ENCODE measurements at places on chromosomes 5 and 9.

GRCh38 chr9:74775396-74775795, 112.3 kb downstream of the TRPM6 start:
- DNase-seq: no peak

DNA sequence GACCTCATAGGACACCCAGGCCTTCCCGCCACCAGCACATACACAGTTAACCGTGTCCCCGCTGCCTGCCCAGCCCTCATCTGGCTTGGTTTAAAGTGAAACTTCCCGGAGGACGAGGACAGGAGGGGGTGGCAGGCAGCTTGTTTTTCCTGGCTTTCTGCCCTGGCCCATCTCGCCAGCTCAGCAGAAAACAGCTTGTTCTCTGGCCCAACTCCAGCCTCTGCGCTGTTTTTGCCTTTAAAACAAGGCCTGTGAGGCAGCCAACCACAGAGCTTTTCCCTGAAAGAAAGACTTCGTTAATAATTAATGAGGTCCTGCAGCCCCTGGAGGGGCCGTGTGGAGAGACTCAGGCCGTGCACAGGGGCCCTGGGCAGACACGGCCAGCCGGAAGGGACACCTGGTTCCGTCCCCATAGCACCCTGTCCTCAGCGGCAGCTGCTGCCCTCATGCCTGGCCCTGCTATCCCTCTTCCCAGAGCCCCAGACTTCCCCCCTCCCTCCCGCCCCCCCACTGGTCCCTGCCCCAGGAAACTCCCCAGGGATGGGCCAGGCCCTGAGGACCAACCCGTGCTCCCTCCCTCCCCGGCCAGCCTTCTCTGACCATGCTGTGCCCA, 108.7 kb downstream of the RXRA start:
- DNase-seq: no peak

- no peak for DNase-seq
These were observed 220.0 kb downstream of the SLC12A2 start for GRCh38 chr5:128303593-128303992.

- DNase-seq: no peak
These were observed 52.6 kb downstream of the SRFBP1 start for GRCh38 chr5:122014236-122014935.

- no peak for DNase-seq
These were observed 201 bp downstream of the DOLK start for GRCh38 chr9:128947277-128947526.

GRCh38 chr5:81425569-81425968, 31.6 kb upstream of the ACOT12 start:
- DNase-seq: no peak

DNA sequence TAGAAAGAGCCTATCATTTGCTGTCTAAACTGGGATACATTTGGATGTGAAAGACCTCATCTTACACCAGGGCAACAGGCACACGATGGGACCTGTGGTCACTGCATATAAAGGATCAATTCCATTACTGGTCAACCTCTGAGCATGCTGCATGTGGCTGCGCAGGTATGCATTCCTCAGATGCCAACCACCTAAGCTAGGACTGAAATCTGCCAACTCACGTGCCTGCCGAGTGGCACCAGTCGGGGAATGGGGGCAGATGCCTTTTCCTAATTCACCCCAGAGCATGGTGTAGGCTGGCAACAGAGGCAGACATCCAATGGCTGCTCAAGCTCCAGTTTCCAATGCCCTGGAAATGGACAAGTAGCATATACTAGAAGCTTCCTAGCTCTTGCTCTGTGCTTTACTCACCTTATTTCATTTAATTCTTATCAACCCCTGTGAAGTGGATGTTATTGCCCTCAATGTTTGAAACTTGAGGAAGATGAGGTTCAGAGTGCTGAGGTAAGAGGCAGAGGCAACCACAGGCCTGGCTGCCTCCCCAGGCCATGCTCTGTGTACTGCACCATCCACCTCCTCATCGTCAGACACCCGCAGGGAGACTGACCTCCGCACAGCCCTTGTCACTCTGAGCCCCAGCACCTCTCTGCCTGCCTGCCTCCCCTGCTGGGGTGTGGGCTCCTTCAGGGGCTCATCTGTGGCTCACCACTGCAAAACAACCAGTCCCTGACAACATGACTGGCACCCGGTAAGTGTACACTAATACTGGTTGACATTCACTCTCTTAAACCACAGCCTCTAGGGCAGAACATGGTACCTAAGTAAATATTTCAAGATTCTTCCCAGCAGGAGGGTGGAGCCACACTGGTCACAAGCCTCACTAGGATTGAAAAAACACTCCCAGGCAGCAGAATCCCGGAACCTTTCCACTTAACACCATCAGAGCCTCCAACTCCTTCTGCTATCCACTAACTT, 228.5 kb downstream of the CRB2 start:
- no peak for DNase-seq

GRCh38 chr9:4499917-4500316, 9.6 kb downstream of the SLC1A1 start:
- DNase-seq: no peak

DNA sequence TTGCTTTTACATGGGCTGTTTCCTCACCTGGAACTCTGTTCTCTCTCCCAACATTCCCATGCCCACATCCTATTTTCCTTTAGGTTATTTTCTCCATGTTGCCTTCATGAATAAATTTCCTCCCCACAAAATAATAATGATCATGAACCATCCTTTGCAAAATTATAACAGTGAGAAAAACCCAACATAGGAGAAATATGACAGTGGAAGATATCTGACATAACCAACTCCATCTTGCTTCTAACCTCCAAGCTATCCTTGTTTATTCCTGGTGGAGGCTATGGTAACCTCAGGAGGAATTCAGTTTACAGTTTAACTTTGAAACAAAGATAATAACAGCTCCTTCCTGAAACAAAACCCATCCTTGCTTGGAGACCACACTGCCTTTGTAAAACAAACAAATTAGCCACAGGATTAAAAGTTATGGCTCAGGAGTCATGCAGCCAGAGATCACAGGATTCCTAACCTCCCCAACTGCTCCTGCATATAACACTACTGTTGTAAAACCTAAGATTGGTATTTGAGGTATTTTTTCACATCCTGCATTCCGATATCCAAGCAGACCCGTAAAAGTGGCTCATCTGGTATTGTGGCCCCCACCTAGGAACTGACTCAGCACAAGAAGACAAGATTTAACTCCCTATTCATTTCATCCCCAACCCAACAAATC, 212.4 kb downstream of the TRIM32 start:
- DNase-seq: no peak

DNA sequence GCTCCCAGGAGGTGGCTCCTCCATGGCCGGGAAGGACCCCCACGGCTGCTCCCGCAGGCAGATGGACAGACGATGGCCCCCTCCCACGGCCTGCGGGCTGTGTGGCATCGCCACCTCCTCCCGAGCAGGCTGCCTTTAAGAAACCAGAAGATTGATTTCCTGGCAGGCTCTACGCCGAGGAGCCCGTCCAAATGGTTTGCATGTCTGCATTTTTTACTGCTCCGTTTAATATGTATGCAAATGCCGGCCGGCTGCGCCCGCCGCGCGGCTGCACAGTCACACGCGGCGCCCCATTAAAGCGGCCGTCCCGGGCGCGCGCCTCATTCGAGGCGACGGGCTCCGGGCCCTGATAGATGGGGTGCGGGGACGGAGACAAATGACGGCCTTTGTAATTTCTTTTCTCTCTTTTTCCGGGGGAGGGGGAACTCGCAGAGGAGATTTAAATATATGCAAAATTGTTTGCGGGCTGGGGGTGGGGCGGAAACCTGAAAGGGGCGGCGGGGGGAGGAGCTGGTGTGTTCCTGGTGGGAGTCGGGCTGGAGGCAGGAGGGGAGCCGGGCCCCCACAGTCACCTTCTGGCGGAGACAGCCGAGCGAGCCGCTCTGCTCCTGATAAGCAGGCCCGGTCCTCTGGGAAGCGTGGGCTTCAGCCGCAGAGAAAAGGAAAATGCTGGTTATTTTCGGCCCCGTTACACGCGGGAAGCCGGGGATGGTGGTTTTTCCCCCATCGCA, 158.7 kb upstream of the IER5L start:
- no peak for DNase-seq

DNA sequence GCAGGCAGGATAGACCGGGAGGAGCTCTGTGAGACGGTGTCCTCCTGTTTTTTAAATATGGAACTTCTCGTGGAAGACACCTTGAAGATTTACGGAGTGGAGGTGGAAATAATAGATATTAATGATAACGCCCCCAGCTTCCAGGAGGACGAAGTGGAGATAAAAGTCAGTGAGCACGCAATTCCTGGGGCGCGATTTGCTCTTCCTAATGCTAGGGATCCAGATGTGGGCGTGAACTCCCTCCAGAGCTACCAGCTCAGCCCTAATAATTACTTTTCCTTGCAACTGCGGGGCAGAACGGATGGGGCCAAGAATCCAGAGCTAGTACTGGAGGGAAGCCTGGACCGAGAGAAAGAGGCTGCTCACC, 621 bp downstream of the PCDHGA11 start:
- no peak for DNase-seq

- no peak for DNase-seq
These were observed 129.0 kb downstream of the TAF11L14 start for GRCh38 chr5:17763301-17763700.

GRCh38 chr9:123998970-123999621, 12.5 kb upstream of the LHX2 start:
- DNase-seq: no peak

DNA sequence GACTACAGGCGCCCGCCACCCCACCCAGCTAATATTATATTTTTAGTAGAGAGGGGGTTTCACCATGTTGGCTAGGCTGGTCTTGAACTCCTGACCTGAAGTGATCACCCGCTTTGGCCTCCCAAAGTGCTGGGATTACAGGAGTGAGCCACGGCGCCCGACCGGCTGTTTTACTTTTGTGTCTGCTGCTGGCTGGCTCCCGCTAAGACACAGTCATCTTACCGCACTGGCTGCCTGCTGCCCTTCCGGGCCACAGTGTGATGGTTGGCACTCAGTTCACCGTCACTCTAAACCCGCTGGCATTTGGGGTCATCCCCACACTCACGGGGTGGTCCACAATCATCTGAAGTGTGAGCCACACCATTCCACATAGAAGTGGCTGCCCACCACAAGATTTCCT, 93.7 kb downstream of the WDR41 start:
- no peak for DNase-seq

GRCh38 chr5:67971223-67971830, 244.2 kb upstream of the PIK3R1 start:
- no peak for DNase-seq

GRCh38 chr9:136513191-136513590, 30.4 kb upstream of the SEC16A start:
- no peak for DNase-seq

DNA sequence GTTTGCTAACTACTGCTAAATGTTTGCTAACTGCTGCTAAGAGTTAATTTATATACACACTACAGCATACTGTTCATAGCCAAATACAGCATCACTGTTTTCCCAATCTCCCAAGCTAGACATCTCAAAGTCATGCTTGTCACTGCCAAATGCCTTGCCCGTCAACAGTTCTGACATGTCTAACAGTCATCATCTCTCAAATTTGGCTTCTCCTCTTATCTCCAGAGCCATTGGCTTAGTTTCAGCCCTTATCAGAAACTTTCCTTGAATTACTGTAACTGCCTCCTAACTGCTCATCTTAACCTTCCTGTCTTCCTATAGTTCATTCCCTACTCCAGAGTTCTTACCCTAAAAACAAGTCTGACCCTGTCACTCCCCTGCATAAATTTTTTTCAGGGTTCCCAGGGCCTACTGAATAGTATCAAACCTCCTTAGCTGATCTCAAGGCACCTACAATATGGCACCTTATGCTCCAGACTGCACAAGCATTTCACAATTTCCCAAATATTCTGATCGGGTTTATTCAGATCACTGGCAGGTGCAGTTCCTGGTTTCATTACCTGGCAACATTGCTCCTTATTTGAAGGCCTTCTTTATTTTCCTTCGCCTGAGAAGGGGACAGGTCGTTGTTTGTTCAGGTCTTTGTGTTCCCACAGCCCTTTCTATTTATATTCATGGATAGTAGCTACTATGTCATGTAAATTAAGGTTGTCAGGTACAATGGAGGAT, 55.9 kb upstream of the ANKRD55 start:
- no peak for DNase-seq

- no peak for DNase-seq
These were observed 611.1 kb downstream of the HTR1A start for GRCh38 chr5:63351164-63351563.

DNA sequence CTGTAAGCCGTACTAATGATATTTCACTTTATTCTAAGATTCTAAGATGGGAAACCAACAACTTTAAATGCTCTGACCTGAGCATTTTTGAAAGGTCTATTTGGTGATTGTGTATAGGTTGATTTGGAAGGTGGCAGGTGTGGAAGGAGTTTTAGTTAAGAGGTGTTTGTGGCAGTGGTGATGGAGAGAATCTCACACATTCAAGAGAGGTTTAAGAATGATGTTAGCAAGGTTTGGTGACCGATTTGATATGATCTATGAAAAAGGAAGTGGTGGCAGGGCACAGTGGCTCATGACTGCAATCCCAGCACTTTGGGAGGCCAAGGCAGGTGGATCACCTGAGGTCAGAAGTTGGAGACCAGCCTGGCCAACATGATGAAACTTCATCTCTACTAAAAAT, 319.2 kb upstream of the CD180 start:
- no peak for DNase-seq

Data from stimulated activated CD8-positive, alpha-beta memory T cell treated with anti-CD3 and anti-CD28 coated beads, Interleukin-4, amount 100 ng/mL, for 1 hour (primary cell).